HS-27A (cell line): ENCODE measurements at places on chromosomes 4 and X.
A peak's percentile ranks its signal among the peaks of the same experiment; 100 is the strongest.

GRCh38 chr4:92122911-92123310 is 180.9 kb upstream of the GRID2 start:
- DNase-seq = no peak

DNA sequence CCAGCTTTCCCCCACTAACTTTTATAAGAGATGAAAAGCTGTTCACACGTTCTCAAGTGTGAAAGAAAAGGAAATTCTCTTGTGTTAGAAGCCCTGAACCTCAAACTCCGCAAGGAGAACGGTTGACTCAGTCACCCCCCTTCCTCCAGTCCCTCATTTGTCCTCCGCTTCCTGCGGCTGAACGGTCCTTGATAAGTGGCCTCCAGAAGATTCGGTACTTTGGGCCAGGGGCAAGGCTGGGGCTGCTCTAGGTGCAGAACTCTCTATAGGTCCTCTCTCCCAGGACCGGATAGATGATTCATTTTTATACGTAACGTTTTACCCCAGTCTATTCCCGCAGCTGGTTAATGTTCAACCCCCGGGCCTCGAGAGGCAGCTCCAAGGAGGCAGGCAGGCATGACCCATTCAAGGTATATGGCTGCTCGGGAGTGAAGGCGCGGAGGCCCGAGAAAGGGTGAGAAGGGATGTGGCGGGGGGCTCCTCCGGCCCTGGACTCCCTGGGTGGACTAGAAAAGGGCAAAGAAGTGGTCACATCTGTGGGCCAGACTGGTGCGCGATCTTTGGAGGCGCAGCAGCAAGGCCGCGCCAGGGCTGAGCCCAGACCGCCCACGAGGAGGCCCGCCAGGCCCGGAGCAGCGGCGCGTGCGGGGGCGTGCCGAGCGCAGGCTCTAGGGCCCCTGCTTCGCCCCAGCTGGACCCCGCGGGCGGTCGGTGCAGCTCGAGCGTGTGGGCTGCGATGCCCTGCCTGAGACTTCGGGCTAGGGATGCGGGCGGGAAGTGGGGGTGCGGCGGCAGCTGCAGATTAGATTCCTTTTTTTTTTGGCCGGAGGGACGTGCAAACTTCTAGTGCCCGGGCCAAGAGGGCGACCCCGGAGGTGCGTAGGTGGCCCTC is 11.7 kb downstream of the PITX2 start:
- DNase-seq = no peak

DNA sequence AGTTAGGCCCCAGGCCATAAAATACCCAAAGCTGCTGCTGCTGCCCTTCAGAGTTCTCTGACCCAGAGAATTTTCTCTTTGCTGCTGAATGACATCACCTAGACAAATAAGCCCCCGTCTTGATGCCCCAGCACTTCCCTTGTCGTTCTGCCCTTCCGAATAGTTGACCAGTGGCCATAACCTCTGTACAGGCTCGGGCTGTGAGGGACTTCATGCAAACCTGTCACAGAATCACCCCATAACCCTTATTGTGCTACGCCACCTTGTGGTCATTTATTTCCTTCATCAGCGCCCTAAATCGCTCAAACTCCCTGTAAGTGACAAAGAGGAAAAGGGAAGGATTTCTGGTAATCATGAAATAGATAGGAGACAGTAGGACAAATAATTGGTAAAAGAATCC is 18.8 kb downstream of the SPACA5 start:
- DNase-seq = peak; percentile 35

- no peak for DNase-seq
Measured at GRCh38 chrX:10107483-10107882, 49.3 kb upstream of the CLCN4 start.

DNA sequence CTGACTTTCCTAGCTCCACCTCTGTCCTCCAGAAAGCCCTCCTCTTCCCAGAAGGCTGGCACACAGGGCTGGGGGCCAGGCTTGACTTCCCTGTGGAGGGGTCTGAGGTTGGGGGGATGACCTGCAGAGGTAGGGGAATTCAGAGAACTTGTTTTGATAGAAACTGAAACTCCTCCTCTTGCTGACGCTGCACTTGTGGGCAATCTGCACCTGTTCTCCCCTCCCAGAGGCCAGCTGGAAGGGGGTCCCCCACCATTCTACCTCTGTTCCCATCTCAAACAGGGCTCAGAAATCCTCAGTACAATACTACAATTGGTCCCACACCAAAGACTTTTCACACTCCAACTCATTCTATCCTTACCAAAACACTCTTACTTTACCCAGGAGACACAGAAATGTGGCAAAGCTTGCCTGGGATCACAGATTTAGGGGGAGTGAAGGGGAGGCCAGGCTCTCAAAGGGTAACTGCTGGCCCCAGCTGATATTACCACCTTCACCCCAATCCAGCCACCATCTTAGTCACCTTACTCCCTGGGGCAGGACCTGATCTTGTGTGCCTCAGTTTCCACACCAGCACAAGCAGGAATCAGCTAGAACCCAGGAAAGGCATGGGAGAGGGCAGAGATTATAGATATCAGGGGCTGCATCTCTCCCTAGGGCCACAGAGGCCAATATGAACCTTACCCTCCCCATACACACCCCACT is 18.5 kb downstream of the OTUD5 start:
- DNase-seq = no peak

- DNase-seq = no peak
Measured at GRCh38 chr4:130393642-130394041, 1297.7 kb downstream of the C4orf33 start.

DNA sequence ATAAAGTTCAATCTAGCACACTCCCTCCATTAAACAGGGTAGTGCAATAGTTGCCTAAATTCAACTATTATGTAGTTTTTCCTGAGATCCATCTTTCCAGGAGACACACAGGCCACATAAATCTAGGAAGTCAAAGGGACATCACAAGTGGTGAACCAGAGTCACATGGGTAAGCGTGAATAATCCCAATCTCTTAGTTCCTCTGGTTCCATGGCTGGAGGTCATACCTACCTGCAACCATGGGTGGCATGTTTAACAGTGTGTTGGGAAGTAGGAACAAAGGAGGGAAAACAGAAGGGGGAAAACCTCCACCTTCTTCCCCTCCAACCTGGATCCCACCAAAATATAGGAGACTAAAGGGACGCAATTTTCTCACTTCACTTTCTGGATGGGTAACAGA is 2651.6 kb downstream of the ARAP2 start:
- DNase-seq = no peak

DNA sequence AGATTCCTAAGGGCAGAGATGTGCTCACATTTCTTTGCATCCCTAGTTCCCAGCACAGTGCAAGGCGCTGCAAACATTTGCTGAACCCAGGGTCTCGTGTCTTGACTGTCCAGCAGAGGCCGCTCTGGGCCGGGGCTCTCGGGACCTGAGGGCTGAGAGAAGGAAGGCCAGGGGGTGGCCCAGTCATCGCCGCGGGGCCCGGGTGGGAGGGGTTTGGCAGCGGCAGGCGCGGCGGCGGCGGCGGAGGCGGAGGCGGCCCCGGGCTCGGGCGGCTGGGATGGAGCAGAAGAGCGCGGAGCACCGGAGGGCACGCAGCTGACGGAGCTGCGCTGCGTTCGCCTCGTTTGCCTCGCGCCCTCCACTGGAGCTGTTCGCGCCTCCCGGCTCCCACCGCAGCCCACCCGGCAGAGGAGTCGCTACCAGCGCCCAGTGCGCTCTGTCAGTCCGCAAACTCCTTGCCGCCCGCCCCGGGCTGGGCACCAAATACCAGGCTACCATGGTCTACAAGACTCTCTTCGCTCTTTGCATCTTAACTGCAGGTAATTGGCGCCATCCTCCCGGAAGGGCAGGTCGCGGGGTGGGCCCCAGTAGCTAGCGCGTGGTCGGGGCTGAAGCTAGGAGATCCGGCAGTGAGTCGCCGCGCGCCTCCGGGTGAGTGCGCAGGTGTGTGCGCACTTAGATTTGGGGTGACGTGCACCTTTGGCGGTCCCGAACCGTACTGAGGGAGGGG is at the start of gene PARM1:
Gene PARM1 (plus strand): TSS at position 285 of the 730 bp plus-strand sequence. CDS start 212 bp downstream, at position 497.
- DNase-seq = no peak

- DNase-seq = no peak
Measured at GRCh38 chrX:103783971-103784370, 7.3 kb downstream of the PLP1 start.

DNA sequence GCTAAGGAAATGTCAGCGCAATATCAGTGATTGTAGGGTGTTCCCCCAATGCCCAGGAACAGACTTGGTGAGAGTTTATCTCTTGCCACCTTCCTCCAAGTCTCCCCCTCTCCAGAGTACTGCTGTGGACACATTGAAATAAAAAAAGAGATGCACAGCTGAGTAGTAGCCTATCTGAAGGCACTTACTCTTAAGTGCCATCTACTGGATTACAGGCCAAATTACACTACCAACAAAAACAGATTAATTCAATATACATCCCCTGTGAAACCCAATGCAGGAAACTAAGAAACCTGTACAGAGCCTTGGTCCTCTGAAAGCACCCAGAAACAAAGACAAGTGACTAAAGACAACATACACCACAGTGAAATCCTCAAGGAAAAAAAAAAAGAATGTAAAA is 460.3 kb downstream of the ZIC3 start:
- DNase-seq = no peak

DNA sequence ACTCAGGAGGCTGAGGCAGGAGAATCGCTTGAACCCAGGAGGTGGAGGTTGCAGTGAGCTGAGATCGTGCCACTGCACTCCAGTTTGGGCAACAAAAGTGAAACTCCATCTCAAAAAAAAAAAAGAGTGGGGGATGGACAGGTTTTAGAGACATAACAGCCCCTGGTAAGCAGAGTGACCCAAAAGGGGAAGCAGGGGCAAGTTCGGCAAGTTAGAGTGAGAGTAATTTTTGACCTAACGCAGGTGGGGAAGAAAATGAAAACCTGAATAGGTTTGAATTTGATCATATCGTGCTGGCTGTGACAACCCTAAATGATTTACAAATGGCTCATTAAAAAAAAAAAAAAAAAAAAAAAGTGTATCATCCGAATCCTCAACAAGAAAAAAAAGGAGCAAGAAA is 25.7 kb upstream of the TMEM131L start:
- no peak for DNase-seq

GRCh38 chr4:136329042-136329662 is 1203.1 kb downstream of the PCDH18 start:
- no peak for DNase-seq

DNA sequence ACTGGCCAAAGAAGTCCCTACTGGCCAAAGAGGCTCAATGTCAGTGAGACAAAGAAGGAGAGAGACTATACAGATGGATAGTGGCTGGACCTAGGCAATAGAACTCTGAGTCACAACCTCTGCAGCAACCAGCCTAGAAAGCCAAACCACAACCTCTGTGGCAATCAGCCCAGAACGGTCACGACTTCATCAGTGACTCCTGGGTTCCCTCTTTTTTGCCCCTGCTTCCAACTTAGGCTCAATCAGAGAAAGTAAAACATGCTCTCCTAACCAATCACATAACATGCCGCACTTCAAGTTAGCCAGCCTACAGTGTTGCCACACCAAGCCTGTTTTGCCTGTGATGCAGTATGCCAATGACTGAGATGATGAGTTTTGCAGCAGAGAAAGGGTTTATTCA is 203.4 kb downstream of the ANAPC10 start:
- peak; percentile 55 for DNase-seq

- no peak for DNase-seq
Measured at GRCh38 chr4:15378062-15378461, 49.8 kb upstream of the C1QTNF7 start.

- DNase-seq = no peak
Measured at GRCh38 chr4:17517664-17518063, 2.7 kb downstream of the CLRN2 start.

DNA sequence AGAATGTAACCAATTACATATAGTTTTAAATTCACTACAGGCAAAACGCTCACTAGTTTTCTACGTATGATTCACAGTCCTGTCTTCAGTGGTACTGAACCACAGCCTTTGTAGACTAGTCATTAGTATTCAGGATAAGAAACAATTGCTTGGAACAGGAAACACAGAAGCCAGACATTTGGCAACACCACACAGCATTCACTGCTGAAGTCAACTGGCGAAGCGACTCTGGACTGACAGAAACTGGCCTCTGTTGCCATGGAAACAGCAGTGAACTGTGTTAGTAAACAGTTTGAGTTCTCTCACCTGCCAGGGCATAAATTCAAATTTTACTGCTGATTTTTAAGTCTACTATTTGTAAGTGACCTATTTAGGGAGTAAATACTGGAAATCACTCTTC is 57.6 kb downstream of the MAPK10 start:
- DNase-seq = no peak

- no peak for DNase-seq
Measured at GRCh38 chr4:177770776-177771175, 328.5 kb upstream of the AGA start.

DNA sequence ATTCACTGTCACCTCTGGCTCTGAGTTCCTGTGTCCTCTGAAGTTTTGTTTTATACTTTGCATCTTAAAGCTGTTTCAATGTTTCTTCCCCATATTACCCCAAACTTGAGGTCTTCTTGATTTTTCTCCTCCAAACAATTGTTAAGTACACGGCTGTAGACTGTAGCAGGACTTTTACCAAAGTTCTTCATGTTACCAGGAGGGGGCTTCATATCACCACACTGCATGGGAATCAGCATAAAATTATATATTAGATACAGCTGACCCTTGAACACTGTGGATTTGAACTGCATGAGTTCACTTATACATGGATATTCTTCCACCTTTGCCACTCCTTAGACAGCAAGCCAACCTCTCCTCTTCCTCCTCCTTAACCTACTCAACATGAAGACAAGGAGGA is 56.6 kb downstream of the SPATA18 start:
- DNase-seq = no peak

GRCh38 chr4:26093551-26093950 is 179.5 kb downstream of the SMIM20 start:
- DNase-seq = no peak

DNA sequence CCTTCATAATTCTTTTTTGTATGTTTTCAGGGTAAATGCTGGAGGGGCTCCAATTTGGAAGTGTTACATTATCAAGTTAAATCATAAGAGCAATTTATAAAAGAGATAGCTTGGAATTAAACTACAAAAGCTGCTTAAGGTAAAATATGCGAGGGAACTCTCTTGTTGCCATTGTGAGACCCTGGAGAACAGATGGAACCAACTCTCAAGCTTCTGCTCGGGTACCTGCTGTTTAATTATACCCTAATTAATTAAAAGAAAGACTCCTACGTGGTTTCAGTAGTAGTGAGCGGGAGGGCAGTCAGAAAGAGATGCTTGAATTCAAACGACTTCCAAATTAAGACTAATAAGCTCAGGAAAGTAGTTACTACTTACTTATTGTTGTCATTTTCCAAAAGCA is 313.1 kb upstream of the TACR3 start:
- no peak for DNase-seq

GRCh38 chrX:27445438-27445837 is 17.7 kb downstream of the PPP4R3C start:
- DNase-seq = no peak

- no peak for DNase-seq
Measured at GRCh38 chr4:169398316-169398715, 127.6 kb upstream of the SH3RF1 start.

DNA sequence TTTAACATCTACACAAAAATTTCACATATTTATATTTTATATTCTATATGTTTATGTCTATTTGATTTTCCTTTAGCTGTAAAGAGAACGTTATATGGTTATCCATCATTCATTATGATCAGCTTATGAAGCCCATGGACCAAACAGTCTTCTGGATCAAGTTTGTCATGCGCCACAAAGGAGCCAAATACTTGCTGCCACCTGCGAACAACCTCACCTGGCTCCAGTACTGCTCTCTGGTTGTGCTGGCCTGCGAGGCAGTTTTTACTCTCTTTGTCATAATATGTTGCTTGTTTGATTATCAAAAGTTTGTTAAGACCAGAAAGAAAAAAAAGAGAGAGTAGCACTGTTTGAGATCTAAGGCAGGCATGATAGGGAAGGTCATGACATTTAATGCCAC is 38.2 kb downstream of the UGT2B7 start:
- no peak for DNase-seq

GRCh38 chrX:34341258-34341657 is 209.1 kb upstream of the FAM47A start:
- no peak for DNase-seq

- DNase-seq = no peak
Measured at GRCh38 chr4:1427010-1427409, 20.8 kb upstream of the NKX1-1 start.
